ENCODE measurements at places on chromosomes 16 and 17. TPM values are rescaled to one million over a fixed set of nuclear protein-coding genes. Genes with fewer than 3 reads are reported as not detected.

The TMEM94 gene
- 56.8 TPM for total RNA-seq

The KCNJ12 gene
- total RNA-seq, result 11.4 TPM

The SPATA2L gene
- 2.3 TPM for total RNA-seq

The CCL11 gene
- total RNA-seq, result 5.4 TPM

- DNase-seq, result no peak
Measured at GRCh38 chr17:83110735-83111134, 31.3 kb downstream of the METRNL start.

DNA sequence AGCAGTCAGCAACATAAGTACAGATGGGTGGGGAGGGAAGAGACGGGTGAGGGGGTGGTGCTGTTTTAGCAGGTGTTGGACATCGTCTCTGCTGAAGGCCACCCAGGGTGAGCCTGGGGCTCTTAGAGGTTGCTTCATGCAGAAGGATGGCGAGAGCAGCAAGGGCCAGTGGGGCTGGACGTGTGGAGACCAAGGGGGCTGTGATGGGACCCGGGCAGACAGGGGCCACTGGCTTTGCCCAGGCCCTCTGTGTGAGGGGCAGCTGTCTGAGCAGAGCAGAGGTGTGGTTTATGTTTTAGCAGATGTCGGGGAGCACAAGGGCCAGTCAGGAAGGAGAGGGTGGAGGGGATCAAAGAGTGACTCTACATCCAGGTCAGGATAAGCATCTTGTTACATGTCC is 4.8 kb downstream of the NARF start:
- no peak for DNase-seq

- DNase-seq, result no peak
Measured at GRCh38 chr16:66920924-66921680, 2.4 kb upstream of the CDH16 start.

- DNase-seq, result no peak
Measured at GRCh38 chr17:51740531-51740930, 418.0 kb downstream of the CA10 start.

DNA sequence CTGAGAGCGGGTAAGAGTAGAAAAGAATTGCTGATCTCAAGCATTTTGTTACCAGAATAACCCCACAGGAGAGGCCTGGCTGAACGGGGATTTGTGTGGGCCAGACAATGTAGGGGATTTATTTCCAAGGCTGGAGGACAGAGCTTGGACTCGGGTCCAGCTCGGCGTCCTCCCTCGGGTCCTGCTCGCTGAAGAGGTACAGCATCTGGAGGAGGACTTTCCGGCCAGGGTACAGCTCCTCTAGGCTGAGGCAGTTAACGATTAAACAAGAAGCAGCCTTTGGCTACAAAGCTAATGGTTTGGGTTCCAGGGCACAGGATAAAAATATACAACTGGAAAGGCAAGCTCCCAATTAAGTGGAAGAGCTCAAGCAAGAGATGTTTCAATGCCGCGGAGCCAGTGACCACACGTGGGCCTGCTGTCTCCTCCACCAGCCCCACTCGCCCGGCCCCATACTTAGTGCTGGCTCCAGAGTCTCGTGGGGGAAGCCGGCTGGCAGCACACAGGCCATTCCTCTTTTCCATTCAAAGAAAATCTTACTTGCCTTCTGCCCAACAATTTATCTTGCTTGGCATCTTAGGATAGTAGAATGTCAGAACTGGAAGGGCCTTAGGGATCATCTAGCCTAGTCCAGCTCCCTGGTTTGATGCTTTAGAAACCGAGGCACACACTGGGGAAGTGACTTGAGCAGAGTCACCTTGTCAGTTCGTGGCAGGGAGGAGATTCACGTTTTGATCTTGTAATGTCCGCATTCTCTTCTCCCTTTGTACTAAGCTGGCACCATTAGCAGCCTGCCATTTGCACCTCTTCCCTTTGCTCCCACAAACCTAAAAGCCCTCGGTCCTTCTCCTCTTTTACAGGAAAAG is 85.9 kb upstream of the TBX2 start:
- DNase-seq, result peak; percentile 70

GRCh38 chr16:25783226-25783625 is 91.5 kb downstream of the HS3ST4 start:
- no peak for DNase-seq
